Hippocampal formation (tissue), 2 donors: ENCODE measurements at places on chromosomes 1 and 21.

GRCh38 chr1:27623327-27624212 lies 11.4 kb downstream of the FGR start:
- no peak for DNase-seq

GRCh38 chr1:178345807-178346206 lies 151.0 kb downstream of the CLEC20A start:
- no peak for DNase-seq

- no peak for DNase-seq
Observed at GRCh38 chr21:39094847-39095579, 88.2 kb downstream of the PSMG1 start.

DNA sequence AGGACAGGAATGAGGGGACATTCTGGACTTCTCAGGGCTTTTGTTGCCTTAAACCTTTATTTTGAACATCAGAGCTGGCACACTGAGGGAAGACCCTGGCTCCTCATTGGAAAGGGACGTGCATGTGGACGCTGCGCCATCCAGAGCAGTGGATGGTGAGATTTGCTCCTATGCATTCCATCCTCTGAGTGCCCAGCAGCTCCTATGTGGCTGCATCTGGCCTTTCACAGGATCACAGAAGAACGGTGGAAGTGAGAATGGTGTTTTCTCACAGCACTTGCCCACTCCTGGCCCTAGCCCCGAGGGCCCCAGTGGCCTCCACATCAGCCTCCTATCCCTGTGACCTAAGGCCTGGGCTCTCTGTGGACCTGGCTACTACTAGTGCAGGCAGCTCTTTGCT lies 20.6 kb upstream of the CCDC190 start:
- no peak for DNase-seq

GRCh38 chr1:150876119-150876454 lies 312 bp downstream of the ARNT start:
- no peak for DNase-seq

DNA sequence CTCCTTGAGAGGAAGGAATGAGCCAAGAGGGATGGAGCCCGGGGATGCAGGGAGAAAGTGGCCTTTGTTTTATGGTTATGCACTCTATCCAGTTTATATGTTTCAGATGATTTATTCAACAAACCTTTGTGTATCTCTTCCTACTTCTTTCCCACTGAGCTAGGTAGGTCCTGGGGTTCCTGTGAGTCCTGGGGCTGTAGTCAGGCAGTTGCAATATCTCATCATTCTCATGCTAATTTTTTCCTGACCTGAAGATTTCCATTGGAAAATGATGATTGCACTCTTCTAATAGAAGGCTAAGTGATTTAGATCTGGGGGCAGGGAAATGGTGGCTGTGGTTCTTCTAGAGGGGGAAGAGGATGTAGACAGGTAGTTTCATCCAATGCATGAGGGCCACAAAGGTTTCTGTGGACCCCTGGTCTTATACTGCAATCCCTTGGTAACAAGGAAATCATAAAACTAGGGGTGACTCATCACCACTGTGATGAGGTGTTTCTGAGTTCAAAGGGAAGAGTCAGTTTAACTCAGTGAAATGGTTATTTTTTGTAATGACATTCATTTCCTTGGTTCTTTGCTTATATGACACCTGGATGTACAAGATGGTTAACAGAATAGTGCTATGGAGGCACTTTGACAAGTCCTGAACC lies 20.2 kb downstream of the B3GALT5 start:
- no peak for DNase-seq

GRCh38 chr1:186925881-186926669 lies 97.3 kb downstream of the PLA2G4A start:
- DNase-seq, result peak; percentile 17

GRCh38 chr21:44950351-44950750 lies 10.5 kb downstream of the SLX9 start:
- DNase-seq, result no peak

DNA sequence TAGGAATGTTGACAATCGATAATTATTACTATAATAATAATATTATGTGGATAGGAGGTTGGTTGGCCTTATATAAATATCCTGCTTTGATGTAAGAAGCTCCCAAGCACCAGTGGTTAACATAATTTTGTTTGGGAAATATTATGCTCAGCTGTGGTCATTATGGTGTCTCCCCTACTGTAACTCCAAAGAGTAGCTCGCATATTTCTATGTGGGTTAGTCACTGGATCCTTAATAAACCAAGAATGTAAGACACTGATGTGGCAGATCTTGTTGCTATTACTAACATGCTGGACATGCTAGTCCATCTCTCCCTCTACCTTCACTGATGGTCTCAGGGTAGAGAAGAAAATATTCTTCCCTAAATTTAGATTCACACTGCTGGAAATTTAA lies 79.2 kb upstream of the RALGPS2 start:
- no peak for DNase-seq

DNA sequence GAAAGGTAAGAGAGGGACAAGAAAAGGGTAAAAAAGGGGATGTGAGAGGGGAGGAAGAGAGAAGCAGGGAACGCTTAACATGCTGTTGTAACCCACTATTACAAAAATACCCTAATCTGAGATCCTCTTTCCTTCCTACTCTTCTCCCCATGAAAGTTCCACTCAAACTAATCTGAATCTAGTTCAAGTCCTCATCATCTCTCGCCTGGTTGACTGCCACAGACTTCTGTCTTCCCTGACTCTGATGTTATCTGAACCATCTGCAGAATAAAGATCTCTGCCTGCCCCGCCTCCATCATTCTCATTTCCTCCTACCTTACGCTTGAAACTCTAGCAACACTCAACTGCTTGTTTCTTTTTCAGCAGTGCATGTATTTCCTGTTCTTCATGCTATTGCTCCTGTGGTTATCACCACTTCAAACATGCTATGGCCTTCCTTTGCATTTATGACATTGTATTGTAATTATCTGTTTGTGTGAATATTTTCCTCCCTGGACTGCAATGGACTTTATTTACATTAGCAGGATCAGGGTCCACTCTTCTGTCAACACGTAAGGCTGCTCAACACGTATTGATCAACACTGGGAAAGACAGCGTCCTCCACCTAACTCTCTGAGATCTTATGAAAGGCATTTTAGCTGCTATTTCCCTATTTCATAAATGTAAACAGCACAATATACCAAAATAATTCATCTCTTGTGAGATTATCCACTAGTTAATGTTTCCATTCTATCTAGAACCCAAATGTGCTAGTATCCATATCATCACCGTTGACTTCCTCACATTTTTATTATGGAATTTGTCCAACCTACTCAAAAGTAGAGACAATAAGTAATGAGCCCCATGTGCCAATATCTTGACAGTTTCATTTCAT lies 215.5 kb upstream of the USP25 start:
- DNase-seq, result no peak

GRCh38 chr21:42250422-42251403 lies 31.8 kb downstream of the ABCG1 start:
- DNase-seq, result no peak

DNA sequence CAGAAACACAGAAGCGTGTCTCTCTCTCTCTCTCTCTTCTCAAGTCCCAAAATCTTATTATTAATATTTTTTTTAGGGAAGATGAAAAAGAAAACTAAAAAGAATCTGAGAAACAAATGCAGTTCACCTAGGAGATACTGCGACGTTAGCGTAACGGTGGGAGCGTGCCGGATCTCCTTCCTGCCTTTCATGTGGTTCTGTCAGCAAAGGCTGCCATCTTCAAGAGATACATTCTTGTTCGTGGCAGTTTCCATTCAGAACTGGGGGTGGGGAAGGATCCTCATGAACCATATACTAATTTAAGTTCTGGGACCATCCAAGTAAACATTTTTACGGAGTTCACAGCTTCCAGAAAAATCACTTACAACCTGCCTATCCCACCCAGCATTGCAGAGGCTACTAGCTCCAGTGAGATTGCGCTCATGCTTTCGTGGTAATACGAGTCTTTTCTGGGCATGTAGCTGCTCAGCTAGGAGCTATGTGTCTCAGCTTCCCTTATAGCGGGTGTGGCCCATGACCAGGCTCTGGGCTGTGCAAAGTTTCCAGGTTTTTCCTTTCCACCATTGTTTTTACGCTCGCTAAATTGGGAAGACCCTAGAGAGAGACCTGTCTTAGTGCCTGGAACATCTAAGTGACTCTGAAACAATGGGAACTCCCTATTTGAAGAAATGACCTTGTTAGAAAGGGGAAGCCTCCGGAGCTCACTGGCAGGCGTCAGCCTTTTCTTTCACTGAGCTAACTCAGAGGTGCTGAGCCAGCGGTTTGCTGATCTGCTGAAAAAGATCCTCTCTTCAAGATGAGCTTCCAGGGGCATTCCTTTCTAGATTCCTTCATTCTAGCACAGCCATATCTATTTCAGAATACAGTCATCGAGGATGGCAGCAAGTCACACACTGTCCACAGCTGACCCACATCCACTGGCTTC lies 17.3 kb downstream of the SLAMF1 start:
- peak; percentile 11 for DNase-seq

- peak; percentile 91 for DNase-seq
Observed at GRCh38 chr1:77978969-77979876, at the start of gene FUBP1. FUBP1 (minus strand) TSS chr1:77979072; CDS start chr1:77979004, 68 bp downstream.

GRCh38 chr1:19775317-19775716 lies 24.4 kb downstream of the TMCO4 start:
- no peak for DNase-seq

DNA sequence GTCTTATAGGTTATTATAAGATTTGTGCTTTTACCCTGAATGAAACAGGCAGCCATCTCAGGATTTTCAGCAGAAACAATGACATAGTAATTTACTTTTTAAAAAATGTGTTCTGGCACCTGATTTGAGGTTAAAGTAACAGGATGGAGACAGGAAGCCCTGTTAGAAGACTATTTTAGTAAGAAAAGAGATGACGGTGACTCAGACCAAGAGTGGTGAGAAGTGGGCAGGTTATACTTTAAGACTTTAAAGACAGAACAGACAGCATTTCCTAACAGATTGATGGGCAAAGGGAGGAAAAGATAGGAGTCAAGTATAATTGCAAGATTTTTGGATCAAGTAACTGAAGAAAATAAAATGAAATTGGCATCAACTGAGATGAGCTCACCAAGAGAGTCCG lies 436.8 kb upstream of the NR5A2 start:
- DNase-seq, result no peak

- DNase-seq, result no peak
Observed at GRCh38 chr1:116491700-116492357, 79.0 kb downstream of the CD58 start.

- DNase-seq, result no peak
Observed at GRCh38 chr1:66273656-66274055, 260.3 kb upstream of the SGIP1 start.

DNA sequence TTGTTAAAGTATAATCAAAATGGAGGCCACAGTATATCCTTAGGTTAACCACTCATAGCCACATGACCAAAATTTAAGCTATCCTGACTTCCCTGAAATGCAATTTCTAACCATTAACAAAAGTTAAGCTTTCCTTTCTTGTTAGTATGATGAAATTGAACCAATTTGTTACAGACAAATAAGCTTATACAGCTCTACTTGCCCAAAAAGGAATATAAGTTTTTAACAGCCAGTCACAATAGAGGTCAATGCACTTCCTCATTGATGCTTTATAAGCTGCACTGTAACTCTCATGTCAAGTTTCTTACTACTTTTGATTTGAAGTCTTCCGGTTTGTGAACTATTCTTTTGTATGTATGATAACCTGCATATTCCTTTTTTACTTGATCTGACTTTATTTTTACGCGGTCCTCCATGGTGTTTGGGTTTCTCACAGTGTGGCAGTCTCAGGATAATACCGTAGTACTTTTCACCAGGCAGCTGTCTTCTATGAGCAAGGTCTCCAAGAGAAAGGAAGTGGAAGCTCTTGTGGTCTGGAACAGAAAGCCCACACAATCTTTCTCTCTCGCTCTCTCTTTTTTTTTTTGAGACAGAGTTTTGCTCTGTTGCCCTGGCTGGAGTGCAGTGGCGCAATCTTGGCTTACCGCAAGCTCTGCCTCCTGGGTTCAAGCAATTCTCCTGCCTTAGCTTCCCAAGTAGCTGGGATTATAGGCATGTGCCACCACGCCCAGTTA lies 331.6 kb downstream of the SRGAP2C start:
- no peak for DNase-seq

GRCh38 chr1:110216844-110217444 lies 6.8 kb downstream of the KCNC4 start:
- DNase-seq, result no peak

GRCh38 chr1:214658785-214659184 lies 55.8 kb downstream of the CENPF start:
- no peak for DNase-seq
